Effector memory CD4-positive, alpha-beta T cell (primary cell): ENCODE measurements at places on chromosomes 13 and 19.

GRCh38 chr19:12666265-12667048 is at the start of the genes MAN2B1 and WDR83:
MAN2B1 (minus strand) TSS chr19:12666742; CDS start chr19:12666701, 41 bp downstream.
WDR83 (plus strand) TSS chr19:12666807; CDS start chr19:12669791, 2,984 bp downstream.
- DNase-seq = peak; percentile 70

GRCh38 chr13:113938246-113938645 is 35.6 kb downstream of the C13orf46 start:
- DNase-seq = no peak

DNA sequence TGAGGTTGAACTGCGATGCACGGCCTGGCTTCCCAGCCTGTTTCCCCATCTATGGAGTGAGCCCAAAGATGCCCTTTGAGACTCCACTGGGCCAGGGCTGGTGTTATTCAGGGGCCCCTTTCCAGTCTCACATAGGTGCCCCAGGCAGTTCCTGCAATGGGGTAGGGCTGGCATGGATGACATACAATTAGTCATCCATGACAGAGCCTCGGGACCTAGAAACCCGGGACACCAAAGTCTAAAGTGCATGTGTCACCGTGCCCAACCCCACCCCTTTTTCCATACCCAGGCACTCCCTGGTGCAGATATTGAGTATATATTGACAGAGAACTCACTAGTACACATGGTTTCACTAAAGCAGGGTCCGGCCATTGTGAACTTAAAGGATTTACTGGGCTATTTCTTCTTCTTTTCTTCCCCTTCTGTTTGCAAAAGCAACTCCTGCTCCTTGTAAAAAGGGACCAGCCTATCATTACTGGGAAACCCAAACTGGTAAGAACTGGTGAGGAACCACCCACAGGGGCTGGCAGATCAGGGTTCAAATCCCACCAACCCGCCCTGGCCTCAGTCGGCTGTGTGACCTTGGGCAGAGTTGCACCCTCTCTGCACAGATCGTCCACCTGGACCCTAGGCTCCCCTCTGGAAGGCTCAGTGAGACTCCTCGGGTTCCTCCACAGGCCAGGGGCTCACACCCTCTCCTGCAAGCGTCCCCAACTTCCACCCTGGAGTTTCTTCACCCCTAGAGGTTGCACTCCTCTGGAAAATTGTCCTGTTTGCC is 2.7 kb downstream of the B3GNT3 start:
- DNase-seq = no peak

DNA sequence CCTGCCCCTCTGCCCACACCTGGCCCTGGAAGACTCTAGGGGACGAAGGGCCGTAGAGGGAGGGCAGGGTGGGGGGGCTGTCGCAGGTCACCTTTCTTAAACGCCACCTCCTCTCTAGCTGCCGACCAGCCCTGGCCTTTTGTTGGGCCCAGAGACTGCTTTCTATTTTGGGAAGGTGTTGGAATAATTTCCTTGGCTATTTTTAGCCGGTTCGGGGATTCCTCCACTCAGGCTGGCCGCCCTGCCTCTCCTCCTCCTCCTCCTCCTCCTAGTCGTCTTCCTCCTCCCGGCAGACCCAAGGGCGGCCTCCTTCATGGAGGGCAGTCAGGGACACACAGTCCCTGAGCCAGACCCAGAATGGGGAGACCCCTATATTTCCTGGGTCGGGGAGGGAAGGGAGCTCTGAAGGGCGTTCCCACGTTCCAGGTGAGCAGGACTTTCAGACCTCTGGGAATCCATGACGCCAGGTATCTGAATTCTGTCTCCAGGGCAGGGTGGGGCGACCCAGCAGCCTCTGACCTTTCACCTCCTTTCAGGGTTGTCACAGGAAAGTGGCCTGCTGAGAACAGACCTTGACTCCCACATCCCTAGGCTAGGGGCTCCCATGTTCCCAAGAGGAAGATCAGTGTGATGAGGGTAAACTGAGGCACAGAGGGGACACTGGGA is 19.9 kb downstream of the GADD45B start:
- no peak for DNase-seq

DNA sequence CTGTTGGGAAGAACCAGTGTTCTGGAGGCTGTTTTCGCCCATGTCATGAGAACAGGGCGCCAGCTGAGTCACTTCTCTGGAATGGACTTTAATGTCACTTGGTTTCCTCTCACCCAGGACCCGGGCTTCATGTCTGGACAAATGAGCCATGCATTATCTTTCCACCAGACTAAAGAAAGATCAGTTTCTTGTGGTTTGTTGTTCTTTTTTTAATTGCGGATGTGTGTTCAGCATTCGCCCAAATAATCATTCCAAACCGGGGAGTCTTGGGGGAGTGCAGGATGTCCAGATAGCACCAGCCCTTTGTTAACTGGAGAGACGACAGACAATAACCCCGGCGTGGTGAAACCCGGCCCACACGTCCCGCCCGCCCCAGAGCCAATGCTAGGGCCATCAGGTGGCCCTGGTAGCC is 102.5 kb downstream of the COL4A2 start:
- no peak for DNase-seq

DNA sequence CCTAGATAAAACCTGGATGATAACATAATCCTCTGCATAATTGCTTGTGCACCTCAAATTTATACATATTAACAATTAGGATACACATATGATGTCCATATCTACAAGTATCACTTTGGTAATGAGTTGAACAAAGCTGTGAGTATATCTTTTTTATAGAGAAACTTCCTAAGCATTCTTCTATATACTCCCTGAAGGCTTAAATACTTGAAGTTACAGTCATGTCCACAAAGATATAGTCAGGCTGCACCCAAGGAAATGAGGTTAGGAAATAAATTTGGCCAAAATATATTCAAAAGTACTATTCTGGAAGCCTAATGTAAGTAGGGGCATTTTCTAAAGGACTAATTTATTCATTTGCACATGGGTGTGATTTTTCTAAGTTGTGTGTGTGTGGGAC is 761.5 kb downstream of the PCDH9 start:
- DNase-seq = no peak

- no peak for DNase-seq
Measured at GRCh38 chr13:109913186-109913585, 126.8 kb upstream of the IRS2 start.

GRCh38 chr13:30972888-30973377 is 40.5 kb downstream of the TEX26 start:
- DNase-seq = no peak

- no peak for DNase-seq
Measured at GRCh38 chr13:79998381-79998880, 342.5 kb downstream of the SPRY2 start.

GRCh38 chr19:56866538-56866937 is 26.0 kb upstream of the PEG3 start:
- no peak for DNase-seq

- DNase-seq = no peak
Measured at GRCh38 chr13:108950333-108951010, 321.1 kb downstream of the MYO16 start.

GRCh38 chr19:2770055-2771013 is 12.7 kb downstream of the SGTA start:
- DNase-seq = no peak

- no peak for DNase-seq
Measured at GRCh38 chr13:98080280-98080679, 62.6 kb upstream of the FARP1 start.

DNA sequence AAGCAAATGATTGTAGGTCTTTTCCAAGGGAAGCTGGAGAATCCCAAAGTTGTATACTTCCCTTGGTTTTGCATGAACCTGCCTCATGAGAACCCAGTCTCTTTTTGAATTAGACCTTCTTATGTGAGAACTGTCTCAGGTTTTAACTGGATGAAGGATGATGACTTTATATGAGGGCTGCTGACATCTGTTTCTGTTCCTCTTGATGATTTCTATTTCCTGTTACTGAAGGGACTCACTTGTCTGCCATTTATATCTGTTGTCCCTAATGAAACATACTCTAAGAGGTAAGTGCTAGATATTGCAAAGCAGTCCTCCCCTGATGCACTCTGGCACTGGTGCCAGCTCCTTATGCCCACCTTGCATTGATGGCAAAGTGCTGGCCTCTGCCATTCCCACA is 33.6 kb downstream of the ERICH4 start:
- DNase-seq = no peak
